Activated CD8-positive, alpha-beta memory T cell treated with anti-CD3 and anti-CD28 coated beads, Interleukin-2, amount 10 ng/mL, durations not matched to agents 7 days and 5 days (primary cell): ENCODE measurements at places on chromosomes 5 and 9. TPM values are rescaled to one million over a fixed set of nuclear protein-coding genes. Genes with fewer than 3 reads are reported as not detected.

GRCh38 chr5:168288349-168289245 lies 2.8 kb upstream of the WWC1 start:
- no peak for DNase-seq

CKMT2 gene
- not detected for total RNA-seq

F2RL2 gene
- total RNA-seq = not detected

GRCh38 chr5:1444361-1445189 lies 665 bp downstream of the SLC6A3 start:
- peak; percentile 28 for DNase-seq

SPATA9 gene
- total RNA-seq = not detected
